ENCODE measurements at places on chromosomes 1 and 21.

GRCh38 chr1:220326578-220326977 is 54.3 kb upstream of the RAB3GAP2 start:
- DNase-seq, result no peak

DNA sequence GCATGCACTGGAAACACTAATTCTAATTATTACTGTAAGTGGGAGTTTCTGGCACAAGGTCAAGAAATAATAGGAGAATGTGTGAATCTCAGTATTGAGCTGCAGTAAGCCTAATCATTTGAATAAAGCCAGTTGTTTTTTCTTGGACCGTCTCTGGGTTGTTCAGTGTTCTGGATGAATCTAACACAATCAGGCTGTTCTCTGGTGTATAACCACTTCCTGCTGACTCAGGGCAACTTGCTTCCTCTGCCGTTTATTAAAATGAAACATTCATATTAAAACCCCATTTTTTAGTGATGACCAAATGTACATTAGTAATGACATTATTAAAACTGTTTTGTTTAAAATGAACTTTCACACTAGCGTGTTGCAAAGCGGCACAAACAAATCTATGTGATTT is 273.1 kb upstream of the SNX7 start:
- DNase-seq, result no peak

DNA sequence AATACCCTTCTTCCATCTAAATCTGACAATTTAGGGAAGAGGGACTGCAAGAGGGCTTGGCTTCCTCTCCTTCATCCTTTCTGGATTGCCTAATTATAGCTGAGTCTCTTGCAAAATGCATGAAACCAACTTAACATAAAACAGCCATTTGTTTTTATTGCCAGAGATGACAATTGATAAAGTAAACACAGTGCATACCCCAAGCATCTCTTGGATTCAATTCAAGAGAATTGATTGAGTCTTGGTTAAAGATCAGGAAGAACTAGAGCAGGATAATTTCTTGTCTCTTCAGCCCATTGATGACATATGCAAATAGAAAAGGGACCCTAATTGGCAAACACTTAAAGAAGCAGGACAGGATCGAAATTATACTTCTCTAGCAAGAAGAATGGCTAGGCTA is 617.1 kb upstream of the PTBP2 start:
- no peak for DNase-seq

DNA sequence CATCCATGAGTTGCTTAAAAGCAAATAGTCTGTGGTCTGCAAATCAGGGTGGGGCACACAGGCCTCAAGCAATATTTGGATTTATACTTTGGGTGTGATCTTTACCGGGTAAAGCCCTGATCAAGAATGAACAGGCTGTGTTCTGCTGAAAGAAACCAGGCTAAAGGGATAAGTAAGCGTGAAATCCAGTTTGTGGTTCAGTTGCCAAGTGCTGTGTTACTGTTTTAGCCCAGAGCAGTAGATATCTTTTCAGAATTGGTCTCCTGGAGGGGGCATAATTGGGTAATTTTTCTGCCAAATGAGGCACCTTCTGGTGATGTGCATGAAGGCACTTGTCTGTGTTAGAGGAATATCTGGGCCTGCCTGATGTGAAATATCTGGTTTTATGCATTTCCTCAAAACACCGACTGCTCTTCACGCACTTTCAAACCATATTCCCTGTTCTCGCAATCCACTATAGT is 21.4 kb downstream of the AIM2 start:
- no peak for DNase-seq

GRCh38 chr1:164226977-164227376 is 332.0 kb upstream of the PBX1 start:
- DNase-seq, result no peak

DNA sequence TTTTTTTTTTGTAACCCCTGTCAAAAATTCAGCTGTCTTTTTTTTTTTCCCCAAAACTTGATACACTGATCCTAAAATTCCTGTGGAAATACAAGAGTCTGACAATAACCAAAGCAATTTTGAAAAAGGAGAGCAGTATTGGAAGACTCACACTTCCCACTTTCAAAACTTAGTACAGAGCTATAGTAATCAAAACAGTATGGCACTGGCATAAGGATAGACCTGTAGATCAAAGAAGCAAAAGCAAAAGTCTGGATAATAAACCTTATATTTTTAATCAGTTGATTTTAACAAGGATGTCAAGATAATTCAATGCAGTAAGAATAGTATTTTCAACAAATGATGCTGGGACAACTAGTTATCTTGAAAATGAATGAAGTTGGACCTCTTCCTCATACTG is 17.3 kb downstream of the FBXO28 start:
- no peak for DNase-seq

Measured in coronary artery (tissue), 2 donors.